ENCODE measurements at places on chromosomes 3 and 15.

- DNase-seq, result no peak
These were observed 420.7 kb downstream of the ZNF385D start for GRCh38 chr3:21330293-21330692.

GRCh38 chr3:10939556-10939955 lies 53.0 kb upstream of the SLC6A1 start:
- DNase-seq, result no peak

DNA sequence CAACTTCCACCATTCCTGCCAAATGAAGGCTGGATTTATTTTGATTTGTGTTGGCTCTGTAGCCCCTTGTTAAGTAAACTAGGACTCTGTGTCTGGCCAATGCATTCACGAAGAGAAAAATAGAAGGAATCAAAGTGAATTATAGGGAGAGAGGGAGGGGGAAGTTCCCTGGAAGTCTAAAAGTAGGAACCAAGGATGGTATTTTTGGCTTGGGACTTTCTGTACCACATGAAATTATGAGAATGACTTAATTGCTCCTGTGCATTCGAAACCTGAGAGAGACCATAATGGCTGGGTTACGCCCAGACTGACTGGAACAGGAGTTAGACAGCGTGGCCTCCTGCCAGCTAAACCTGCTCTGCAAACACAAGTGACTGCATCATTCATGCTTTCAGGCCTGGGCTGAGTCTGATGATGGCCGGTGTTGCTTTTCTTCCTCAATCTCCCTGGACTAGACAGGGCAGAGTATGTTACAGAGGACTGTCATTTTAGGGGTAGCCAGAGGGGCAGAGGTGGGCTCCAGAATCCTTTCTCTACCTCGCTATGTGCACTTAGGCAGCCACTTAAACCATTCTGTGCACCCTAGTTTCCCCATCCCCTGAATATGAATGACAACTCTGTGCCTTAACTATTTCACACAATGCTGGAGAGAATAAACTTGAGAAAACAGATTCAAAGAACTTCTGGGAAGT lies 58.9 kb downstream of the MYO1E start:
- no peak for DNase-seq

DNA sequence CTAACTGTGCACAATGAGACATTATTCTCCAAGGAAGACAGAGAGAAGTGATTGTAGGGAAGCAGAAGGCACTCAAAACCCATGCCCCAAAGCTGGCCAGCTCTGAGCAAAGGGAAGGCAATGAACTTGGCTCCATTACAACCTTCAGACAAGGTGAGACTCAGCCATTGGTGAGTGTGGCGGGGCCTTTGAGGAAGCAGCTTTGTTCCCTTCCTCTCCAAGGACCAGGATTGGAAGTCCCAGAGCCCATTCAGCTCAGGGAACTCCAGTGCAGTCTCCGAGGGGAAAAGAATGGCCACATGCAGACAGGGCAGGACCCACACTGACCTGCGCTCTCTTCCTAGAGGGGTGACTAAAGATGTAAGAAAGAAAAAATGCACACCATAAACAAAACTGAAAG lies 23.1 kb downstream of the HEG1 start:
- DNase-seq, result no peak

DNA sequence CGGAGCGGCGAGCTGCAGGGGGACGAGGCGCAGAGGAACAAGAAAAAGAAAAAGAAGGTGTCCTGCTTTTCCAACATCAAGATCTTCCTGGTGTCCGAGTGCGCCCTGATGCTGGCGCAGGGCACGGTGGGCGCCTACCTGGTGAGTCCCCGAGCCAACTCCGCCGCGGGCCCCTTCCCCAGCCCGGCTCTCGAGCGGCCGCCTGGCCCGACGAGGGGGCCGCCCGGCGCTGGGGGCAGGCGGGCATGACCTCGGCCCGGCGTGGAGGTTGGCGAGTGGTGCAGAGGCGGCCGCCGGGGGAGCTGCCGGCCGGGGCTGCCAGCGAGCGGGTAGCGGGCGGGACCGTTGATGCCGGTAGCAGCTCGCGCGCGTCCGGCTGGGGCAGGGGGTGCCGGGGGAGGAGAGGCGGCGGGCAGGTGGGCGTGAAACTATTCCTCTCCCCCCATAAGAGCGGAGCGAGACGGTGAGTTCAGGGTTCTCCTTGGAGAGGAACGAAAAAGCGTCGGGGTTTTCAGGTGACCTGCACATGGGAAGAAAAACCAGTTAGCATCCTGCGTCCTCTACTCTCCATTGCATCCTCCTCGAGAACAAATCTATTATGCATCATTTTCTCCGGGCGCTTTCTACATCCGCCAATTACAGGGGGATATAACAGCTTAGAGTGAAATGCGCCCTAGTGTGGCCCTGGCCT lies 585 bp downstream of the SLCO3A1 start:
- no peak for DNase-seq

GRCh38 chr15:59307165-59307537 lies 65.5 kb downstream of the MYO1E start:
- no peak for DNase-seq

- no peak for DNase-seq
These were observed 328.3 kb upstream of the CHRM5 start for GRCh38 chr15:33639978-33640377.

GRCh38 chr3:179957264-179957845 lies 79.4 kb downstream of the PEX5L start:
- no peak for DNase-seq

DNA sequence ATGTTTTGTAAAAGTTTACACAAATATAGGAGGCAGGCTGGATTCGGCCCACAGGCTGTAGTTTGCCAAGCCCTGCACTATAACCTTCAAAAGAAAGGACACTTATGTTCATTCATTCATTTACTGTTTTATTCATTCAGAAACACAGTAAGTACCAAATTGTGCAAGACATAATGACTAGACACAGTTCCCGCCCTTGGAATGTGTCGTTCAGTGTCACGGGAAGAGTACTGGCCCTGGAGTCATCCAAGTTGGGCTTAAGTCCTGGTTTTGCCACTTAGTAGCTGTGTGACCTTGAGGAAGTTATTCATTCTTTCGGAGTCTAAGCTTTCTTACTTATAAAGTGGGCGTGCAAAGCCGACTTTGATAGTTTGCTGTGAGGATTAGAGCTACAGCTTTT lies 22.0 kb downstream of the COLQ start:
- no peak for DNase-seq

DNA sequence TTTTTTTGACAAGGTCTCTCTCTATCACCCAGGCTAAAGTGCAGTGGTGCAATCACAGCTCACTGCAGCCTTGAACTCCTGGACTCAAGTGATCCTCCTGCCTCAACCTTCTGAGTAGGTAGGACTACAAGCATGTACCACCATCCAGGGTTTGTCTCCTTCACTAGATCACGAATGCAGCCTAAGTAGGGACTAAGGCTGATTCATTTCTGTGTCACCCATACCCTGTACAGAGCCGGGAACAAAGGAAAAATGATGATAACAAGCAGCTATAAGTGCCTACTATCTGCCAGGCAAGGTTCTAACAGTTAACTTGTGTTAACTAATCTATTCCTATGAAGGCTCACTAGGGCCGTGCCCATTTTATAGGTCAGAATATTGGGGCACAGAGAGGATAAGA lies 7.0 kb downstream of the TMEM40 start:
- DNase-seq, result no peak

DNA sequence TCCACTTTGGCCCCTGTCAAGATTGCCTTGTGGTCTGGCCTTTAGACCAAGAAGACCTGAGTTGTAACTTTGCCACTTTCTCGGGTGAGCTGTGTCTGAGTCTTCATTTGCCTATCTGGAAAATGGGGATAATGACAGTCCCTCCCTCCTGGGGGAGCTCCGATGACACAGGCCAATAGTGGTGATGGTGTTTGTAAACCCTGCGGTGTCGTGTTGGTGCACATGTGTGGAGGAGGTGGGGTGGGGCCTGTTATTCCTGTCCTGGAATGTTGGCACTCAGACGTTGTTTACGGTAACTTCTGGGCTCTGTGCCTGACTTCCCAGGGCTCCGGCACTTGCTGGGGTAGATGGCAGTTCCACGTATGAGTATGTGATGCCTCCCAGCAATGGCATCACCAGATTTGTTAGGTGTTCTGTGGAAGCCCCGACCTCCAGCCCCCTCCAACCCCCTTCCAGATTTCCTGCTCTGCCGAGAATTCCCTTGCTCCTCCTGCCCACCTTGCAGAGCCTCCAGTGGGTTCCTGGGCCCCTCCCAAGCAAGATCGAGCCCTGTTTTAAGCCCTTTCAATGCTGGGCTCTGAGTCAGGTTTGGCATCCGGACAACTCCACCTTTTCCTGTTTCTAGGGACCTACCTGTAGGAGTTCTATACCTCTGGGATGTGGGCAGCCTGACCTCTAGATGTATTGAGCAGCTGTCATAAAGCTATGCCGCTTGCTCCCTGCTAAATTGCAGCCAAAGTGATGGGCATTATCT lies 31.4 kb downstream of the HRH1 start:
- peak; percentile 83 for DNase-seq

- DNase-seq, result no peak
These were observed 3.1 kb downstream of the TIPARP start for GRCh38 chr3:156677536-156677935.

DNA sequence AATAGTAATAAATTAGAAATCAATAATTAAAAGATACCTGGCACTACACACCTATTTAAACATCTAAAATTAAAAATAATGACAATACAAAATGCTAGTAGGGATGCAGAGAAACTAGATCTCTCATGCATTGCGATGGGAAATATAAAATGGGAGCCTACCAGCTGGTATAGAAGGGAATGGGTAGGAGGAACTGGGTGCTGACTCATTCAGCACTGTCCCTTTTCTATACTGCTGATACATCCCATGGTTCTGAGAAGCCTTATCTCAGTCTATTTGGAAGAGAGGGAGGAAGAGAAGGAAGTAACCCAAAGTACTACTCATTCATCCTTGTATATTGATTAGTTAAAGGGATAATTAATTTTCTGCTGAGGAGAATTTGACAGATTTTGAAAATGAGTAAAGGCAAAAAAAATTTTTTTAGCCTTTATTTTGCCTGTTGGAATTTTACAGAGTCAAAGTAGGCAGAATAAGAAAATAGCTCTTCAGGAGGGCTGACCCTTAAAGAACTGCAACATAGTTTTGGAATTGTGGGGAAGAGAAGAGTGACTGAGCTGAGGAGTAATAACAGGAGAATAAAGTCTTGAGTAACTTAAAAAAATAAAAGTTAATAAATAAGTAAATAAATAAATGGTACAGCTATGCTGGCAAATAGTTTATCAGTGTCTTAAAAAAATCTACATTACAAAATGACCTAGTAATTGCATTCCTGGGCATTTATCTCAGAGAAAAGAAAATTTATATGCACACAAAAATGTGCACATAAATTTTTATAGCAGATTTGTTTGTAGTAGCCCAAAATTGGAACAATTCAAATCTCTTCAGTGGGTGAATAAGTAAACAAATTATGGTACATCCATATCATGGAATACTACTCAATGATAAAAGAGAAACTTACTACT lies 15.3 kb upstream of the BHLHE40 start:
- DNase-seq, result no peak

- DNase-seq, result no peak
These were observed 2.6 kb downstream of the CACNA1D start for GRCh38 chr3:53496984-53497383.

DNA sequence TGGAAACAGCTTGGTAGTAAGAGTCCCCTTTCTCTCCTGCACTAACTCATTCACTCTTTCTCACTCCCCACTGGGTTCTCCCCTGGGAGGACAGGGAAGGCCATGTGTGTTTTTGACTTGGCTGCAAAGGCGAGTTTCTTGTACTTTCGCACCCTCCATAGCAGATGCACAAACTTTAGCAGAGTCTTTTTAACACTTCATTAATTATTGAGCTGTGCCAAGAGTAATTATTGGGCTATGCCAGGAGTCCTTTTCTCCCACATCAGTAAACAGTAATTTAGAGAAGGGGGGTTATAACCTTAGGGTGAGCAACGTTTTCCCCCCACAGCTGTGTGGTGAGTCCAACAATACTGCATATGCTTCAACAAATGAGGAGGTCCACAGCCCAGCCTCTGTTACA lies 224.4 kb upstream of the ATP11B start:
- DNase-seq, result no peak

GRCh38 chr3:49781415-49782199 lies 4.7 kb downstream of the IP6K1 start:
- no peak for DNase-seq

- DNase-seq, result no peak
These were observed 5.0 kb upstream of the CCR2 start for GRCh38 chr3:46348823-46349482.

GRCh38 chr15:82294061-82294690 lies 31.6 kb downstream of the SAXO2 start:
- no peak for DNase-seq

- DNase-seq, result no peak
These were observed 585 bp downstream of the CSK start for GRCh38 chr15:74782259-74783071.

DNA sequence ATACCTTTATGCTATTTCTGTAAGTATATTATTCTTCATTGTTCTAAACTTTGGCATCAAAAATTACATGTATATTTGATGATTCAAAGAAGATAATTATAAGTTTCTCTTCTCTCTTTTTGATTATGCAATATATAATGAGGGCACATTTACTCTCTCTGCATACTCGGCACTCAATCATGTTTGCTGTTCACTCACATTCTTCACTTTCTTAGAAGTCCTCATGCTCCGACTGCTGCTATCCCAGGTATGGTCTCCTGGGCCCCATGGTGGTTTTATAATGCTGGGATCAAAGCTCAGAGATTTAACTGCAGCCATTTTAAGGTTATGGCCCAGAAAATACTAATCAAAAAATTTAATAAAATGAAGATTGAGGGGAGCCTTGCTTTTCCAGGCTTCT lies 529.7 kb upstream of the IL12A start:
- no peak for DNase-seq

- DNase-seq, result no peak
These were observed 36.3 kb downstream of the MLH1 start for GRCh38 chr3:37029516-37030163.

- DNase-seq, result no peak
These were observed 66.3 kb downstream of the STAG1 start for GRCh38 chr3:136685882-136686281.

- DNase-seq, result no peak
These were observed 166.6 kb upstream of the PDZRN3 start for GRCh38 chr3:73791356-73791755.

DNA sequence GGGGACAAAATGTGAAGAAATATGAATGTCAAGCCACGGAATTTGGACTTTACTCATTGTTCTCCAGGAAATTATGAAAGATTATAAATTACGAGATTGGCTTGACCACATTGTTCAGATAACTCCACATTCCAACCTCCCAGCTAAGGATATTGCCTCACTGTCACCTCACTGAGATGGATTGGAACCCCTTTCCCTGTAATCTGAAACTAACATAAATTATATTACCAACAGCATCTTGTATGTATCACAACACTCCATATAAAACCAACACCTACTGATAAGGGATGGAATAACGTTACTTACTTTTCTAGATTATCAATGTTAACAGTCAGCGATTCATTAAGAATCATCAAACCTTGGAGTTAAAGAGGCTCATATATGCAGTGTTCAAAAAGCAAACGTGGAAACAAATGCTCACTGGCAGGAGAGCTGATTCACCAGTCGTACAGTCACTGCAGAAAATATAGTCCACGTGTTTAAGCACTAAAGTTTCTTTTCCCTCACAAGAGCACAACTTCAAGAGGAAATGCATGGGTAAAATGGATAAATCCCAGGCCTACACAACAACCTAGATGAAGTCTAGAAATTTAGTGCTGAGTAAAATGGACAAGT lies 451.5 kb downstream of the FGF12 start:
- no peak for DNase-seq

GRCh38 chr3:18891641-18892040 lies 256.7 kb upstream of the KCNH8 start:
- no peak for DNase-seq

GRCh38 chr3:193851941-193852674 lies 259.1 kb downstream of the OPA1 start:
- DNase-seq, result no peak
